Activated CD4-positive, alpha-beta T cell treated with anti-CD3 and anti-CD28 coated beads for 48 hours (primary cell): ENCODE measurements at places on chromosomes 4 and X.

DNA sequence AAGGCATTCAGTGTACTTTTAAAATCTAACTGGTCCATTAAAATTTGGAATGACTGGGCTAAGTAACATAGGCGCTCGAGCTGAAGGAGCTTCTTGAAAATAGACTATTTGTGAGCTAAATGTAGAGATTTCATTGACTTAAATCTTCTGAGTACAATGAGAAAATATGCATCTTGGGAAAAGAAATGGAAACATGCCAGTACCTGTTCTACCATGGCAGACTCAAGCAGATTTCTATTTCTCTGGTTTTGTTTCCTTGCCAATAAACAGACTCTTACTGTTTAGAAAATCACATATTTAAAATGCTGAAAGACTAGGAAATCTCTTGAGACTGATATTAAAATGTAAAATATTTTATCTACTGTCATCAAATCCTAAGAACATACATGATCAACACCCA lies 678.1 kb downstream of the FAT4 start:
- no peak for DNase-seq

- no peak for DNase-seq
Measured at GRCh38 chrX:77427611-77428010, 19.6 kb upstream of the FGF16 start.

GRCh38 chr4:166165829-166166420 lies 292.9 kb downstream of the TLL1 start:
- DNase-seq = peak; percentile 2

DNA sequence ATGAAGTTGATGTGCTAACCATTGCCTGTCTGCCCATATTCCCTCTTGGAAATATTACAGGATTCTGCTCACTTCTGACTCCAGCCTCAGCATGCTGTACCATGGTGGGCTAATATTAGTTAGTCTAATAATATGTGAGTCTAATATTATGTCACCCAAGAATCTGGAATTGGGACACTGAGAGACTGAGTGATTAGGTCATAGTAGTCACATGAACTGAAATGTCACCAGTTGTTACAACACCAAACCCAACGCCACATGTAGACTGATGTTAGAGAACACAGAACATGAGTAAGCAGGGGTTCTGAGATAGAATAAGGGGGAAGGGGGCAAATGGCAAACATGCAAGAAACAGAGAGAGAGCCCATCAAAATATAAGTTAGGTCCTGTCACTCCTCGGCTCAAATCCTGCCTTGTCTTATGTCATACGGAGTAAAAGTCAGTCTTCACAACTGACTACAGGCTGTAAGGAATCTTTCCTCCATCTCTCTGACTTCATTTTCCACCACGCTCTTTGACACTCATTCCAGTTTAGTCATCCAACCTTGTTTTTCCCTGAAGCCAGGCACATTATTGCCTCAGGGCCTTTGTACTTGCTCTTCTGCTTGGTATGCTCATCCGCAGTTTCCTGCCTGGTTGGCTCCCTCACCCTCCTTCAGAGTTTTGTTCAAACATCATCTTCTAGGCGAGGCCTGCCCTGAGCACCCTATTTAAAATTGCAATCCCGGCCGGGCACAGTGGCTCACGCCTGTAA lies 9.6 kb upstream of the SLAIN2 start:
- DNase-seq = no peak

DNA sequence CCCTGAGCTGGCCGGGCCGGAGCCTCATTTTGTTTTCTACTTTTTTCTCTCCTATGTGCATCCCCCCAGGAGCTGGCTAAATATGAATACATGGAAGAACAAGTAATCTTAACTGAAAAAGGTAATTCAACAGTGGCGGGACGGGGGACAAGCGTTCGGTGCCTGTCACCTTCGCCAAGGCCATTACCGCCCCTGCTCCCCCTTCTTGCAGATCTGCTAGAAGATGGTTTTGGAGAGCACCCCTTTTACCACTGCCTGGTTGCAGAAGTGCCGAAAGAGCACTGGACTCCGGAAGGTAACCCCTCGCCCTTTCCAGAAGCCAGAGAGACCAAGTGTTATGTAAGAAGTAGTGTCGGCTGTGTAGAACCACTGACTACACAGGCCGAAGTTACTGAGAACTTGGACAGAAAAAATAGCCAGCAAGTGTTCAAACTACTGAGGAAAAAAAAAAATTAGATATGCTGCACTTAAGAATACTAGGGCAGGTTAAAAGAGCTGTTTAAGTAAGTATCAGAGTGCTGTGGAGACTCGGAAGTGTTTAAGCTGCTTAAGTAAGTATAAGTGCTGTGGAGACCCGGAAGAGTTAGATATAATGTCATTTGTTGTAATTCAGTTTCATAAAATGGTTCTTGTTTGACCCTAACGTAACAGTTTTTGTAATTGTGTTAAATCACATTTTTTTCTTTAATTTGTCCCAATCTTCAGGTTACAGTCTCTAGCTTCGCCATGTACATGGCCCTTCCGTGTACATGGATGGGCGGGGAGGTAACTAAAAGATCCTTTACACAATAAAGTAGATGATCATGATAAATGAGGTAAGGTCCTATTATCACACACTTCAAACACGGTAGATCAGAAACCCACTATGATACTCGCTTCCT lies 856 bp downstream of the SAT1 start:
- DNase-seq = peak; percentile 9

DNA sequence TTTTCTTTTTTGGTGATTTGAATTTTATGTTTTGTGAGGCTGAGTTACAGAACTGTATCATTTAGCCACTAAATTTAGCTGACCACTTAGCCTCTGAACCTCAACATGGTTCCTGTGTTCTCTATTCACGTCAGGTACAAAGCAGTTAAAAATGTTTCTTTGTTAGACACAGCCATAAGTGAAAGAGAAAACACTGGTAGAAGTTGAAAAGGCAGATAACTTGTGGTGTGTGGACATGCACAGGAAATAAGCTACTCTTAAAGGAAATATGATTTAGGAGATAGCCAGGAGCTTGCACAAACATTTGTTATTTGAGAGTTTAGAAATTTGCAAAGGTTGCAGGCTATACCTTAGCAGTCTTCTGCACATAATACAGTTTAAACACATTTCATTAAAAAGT lies 171.0 kb upstream of the RPS6KA3 start:
- no peak for DNase-seq

- no peak for DNase-seq
Measured at GRCh38 chr4:97530676-97531075, 612.6 kb downstream of the STPG2 start.

GRCh38 chrX:13754765-13755164 lies 20.2 kb downstream of the OFD1 start:
- no peak for DNase-seq

DNA sequence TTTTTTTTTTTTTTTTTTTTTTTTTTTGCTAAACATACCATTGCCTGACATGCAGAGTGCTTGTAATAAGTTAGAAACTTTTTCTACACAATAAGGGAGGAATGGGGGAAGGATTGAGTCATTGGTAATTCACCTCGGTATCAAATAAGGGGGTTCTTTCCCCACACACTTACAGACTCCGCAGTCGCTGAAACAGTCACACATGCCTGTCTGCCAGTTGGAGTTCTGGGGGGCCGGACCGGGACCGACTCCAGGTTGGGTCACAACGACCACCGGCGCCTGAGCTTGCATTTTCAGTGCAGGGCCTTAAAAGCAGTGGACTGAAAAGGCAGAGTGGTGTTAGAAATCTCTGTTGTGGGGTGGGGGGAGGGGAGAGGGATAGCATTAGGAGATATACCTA lies 6.9 kb downstream of the PLAC8 start:
- peak; percentile 46 for DNase-seq

GRCh38 chr4:70704931-70705182 lies 16.5 kb downstream of the UTP3 start:
- peak; percentile 34 for DNase-seq

- peak; percentile 75 for DNase-seq
Measured at GRCh38 chrX:45710081-45710801, 509.6 kb upstream of the DIPK2B start.
